ENCODE measurements at places on chromosomes 1 and 21. TPM values are rescaled to one million over a fixed set of nuclear protein-coding genes. Genes with fewer than 3 reads are reported as not detected.

LRRC71 gene
- not detected for total RNA-seq

METTL18 gene
- total RNA-seq = 16.2 TPM

LCK gene
- total RNA-seq = 288 TPM

BOLA1 gene
- total RNA-seq = 27.3 TPM

- H3K27me3 ChIP-seq = no peaks in the 10 kb centered on the region
- H3K27ac ChIP-seq = no peak overlapping the region
- H3K36me3 ChIP-seq = no peaks in the 10 kb centered on the region
- DNase-seq = no peak
- H3K4me1 ChIP-seq = no peaks in the 10 kb centered on the region
These were observed 13.7 kb upstream of the ACADM start for GRCh38 chr1:75710832-75711231.

- DNase-seq = no peak
- H3K27me3 ChIP-seq = no peaks in the 10 kb centered on the region
- H3K4me1 ChIP-seq = no peaks in the 10 kb centered on the region
- no peak overlapping the region for H3K4me3 ChIP-seq
These were observed 178.6 kb upstream of the NRIP1 start for GRCh38 chr21:15243406-15243805.

GRCh38 chr21:42737951-42738590 lies 84.7 kb downstream of the PDE9A start:
- peaks cover 29% of the 10 kb centered on the region for H3K4me1 ChIP-seq
- peaks cover 3% of the 10 kb centered on the region for H3K27me3 ChIP-seq

DNA sequence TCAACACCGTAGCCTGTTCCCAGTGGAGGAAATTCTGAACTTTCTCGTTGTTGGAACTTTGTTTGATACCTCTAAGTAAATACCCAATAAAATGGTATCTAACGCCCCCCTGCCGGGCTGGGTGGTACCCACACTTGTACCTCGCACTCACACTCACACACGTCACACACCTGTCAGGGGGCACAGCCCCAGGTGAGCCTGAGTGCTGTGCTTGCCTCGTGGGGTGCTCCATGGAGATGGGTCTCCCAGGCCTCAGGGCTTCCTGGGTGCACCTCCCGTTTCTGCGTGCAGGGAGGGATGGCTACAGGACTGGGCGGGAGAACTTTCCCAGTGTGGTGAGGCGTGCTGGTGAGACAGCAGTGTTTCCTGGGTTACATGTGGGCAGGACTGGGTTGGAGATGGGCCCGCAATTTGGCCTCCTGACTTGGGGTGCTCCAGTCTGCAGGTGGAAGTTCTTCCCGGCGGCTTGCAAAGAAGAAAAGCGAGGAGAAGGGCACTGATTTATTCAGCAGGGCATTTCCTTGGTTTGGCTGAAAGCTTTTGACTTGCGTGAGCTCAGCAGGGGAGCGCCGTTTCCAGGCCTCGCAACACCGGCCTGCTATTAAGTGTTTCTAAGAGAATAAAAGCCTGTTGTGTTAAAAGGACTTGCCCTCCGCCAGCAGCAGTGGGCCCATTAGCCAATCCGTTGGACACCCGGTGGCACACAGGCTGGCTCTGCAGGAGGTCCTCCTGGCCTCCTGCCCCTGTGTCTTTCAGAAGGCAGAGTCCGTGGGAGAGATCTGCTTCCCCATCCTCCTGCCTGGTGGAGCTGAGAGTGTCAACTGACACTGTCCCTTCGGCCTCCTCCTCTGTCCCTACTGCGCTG lies 79.7 kb downstream of the KIF26B start:
- no peak overlapping the region for H3K4me3 ChIP-seq
- no peaks in the 10 kb centered on the region for H3K36me3 ChIP-seq
- no peaks in the 10 kb centered on the region for H3K4me1 ChIP-seq
- H3K27me3 ChIP-seq = no peaks in the 10 kb centered on the region
- no peak overlapping the region for H3K27ac ChIP-seq

- no peak overlapping the region for H3K4me3 ChIP-seq
- no peaks in the 10 kb centered on the region for H3K36me3 ChIP-seq
- no peak for DNase-seq
- H3K27me3 ChIP-seq = no peaks in the 10 kb centered on the region
- peaks cover 7% of the 10 kb centered on the region for H3K4me1 ChIP-seq
These were observed 37.3 kb upstream of the COL18A1 start for GRCh38 chr21:45367402-45368351.

DNA sequence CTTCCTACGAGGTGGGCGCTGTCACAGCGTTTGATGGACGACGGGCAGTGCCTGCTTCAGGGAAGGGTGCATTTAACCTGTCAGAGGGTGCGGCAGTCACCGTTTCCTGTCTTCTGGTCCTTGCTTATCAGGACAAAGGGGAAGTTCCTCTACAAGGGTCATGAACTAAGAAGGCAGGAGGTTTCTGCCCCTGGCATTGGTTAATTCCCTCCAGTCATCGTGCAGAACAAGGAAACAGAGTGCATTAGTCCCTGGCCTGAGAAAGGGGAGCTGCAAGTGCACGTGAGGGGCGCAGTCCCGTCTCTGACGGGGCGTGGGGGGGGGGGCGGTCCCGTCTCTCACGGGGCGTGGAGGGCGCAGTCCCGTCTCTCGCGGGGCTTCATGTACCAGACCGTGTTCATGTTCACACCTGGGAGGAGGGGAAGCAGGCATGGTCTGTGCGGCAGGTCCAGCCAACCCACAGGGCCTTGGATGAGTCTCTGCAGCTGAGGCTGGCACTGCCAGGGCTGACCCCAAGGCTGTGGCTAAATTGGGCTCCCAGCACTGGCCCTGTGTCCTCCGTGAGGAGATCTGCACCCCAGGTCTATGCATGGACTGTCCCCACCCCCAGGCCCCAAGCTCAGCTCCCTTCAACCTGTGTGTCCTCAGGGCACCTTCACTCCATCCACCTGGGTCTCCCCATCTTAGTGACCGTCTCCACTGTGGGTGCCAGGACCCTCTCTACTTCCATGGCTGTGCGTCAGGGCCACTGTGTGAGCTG lies 89.2 kb upstream of the COL6A1 start:
- no peaks in the 10 kb centered on the region for H3K27me3 ChIP-seq
- H3K27ac ChIP-seq = no peak overlapping the region
- H3K4me3 ChIP-seq = peak overlapping the region; percentile 21
- H3K4me1 ChIP-seq = peaks cover 52% of the 10 kb centered on the region
